ENCODE measurements at places on chromosomes 5 and 9.

DNA sequence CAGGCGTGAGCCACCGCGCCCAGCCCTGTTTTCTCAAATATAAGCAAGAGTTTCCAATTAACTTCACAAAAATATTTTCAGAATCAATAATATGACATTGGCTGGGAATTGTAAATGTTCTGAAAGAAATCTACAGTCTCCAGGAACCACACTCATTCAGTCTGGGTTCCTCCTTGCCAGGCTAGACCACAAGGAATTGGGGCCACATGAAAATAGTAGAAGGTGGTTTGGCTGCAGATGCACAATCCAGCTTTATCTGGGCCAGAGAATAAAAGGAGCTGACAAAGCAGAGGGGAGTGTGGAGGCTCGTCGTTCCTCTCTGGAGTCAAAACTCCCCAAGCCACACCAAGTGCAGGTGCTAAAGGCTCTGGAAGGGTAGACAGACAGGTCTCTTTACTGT, 92.0 kb upstream of the OSMR start:
- DNase-seq = no peak

DNA sequence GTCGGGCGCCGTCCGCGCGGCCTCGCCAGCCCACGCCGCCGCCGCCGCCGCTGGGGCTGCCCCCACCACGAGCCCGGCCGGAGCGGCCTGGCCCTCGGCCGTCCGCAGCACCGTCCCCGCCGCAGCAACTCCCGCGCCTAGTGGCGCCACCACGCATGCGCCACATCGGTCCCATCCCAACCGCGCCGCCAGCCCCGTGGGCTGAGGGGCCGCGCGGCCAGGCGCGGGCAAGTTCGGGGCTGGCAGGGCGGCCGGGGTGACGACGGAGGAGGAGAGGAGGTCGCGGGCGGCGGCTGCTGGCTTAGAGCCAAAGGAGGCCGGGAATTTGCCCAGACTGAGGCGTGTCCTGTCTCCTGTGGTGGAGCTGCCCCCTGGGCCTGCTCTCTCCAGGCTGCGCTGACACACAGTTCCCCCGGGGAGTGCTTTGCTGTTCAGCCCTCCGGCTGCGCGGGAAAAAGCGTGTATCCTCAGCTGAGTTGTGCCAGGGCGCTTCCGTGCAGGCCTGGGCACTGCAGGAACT, at the start of gene TUSC1:
TSS of gene TUSC1 (minus strand) at position 298 of the 520 bp plus-strand sequence. CDS start at position 166, 132 bp downstream.
- peak; percentile 59 for DNase-seq

- DNase-seq = no peak
These were observed 100.3 kb downstream of the PJA2 start for GRCh38 chr5:109309326-109310063.

- no peak for DNase-seq
These were observed 78.4 kb downstream of the SEMA5A start for GRCh38 chr5:9467199-9468059.

- DNase-seq = no peak
These were observed 203.0 kb downstream of the ATPSCKMT start for GRCh38 chr5:10046676-10047075.

GRCh38 chr9:131053896-131054295, 42.4 kb upstream of the AIF1L start:
- no peak for DNase-seq

GRCh38 chr5:1167728-1168709, 33.4 kb upstream of the SLC6A19 start:
- DNase-seq = peak; percentile 92

DNA sequence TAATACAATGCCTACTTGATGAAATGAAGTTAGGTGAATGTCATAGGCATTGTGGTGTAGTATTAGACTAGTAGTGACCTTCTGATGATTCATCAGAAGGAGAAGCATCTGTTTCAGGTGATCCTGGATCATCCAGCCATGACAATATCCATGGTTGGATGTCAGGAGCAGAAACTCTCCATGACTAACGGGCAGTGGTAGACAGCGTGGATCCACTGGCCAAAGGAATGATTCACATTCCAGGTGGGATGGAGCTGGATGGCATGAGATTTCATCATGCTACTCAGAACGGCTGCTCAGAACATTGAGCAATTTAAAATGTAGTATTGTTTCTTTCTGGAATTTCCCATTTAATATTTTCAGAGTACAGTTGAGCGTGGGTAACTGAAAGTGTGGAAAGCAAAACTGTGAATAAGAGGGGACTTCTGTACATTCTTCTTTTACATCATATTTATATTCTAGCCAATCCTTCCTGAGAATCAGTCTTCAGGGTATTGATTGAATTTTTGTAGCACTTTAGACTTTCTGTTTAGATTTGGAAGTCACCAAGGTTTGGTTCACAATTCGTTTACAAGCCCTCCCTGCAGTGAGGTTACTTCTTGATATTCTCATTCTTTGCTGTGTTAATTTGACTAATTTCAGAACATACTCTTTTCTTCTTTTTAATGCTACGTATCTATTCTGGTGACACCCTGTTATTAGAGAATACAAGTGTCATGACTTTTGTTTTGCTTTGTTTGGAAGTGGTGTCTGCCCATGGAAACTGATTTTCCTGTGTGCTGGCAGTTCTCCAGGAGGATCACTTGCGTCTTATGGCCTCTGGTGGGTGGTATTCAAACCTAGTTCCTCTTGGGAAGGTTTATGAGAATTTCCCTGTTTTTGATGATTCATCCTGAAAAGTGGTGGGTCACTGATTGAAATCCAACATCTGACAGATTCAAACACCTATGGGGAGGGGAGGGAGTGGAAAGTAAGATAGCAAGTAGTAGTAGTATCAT, 12.2 kb upstream of the CLINT1 start:
- no peak for DNase-seq

DNA sequence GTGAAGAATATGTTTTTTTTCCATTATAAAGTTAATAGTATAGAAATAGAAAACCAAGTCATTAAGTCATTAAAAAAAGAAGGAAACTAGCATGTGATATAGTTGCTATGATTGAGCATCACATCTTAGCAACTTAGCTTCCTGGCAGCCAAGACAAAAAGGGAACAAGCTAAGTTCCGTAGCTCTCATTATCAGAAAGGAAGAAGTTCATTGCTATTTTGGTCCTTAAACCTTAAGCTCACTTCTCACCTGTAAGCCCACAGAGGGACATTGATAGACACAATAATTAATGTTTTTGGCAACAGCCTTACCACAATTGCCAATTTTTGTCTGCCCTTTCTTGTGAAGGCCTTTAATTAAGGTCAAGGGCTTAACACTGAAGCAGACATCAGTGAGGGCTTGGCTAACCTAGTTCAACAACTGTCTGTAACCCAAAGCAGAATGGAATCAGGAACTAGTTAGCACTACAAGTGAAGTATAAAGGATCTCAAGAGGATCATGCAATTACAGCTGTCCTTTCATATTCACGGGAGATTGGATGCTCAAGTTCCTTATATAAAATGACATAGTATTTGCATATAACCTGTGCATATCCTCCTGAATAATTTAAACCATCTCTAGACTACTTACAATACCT, 24.0 kb upstream of the KLF4 start:
- DNase-seq = no peak

- no peak for DNase-seq
These were observed 54.3 kb downstream of the MEGF10 start for GRCh38 chr5:127344931-127345330.

DNA sequence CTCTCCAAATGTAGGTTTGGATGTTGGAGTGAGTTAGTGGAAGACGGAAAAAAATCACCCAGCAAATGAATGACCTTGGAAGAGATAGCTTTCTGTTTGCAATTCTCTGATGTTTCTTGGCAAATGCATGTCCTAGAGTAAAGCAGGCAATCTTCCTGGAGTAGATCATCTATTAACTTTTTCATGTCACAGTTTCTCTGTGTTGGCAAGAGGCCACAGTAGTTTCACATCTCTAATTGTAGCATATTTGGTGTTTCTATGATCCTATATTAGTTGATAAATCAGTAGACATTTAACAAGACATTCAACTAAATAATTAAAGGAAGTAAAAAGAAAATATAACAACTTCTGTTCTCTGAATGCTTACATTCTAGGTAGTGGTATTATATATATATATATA, 138.2 kb upstream of the MINAR2 start:
- no peak for DNase-seq

GRCh38 chr5:95631991-95632675, 12.2 kb downstream of the GPR150 start:
- DNase-seq = no peak

DNA sequence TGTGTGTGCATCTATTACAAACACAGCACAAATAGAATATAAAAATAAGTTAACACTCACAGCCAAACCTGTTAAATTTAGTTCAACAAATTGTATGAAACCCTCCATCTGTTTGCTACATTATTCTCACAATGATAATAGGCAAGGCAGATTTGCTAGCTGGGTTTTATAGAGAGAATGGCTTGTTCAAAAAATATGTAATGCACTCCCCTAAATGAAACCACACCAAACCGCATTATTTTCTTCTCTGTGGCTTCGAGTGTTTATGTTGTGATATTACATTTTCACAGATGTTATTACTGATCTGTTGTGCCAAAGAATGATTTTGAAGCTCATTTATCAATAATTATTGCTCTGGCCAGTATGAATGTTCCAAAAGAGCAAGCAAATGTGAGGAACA, 92.9 kb downstream of the SPATA31D1 start:
- peak; percentile 11 for DNase-seq

- DNase-seq = no peak
These were observed 15.9 kb upstream of the SLC2A6 start for GRCh38 chr9:133494636-133495326.

DNA sequence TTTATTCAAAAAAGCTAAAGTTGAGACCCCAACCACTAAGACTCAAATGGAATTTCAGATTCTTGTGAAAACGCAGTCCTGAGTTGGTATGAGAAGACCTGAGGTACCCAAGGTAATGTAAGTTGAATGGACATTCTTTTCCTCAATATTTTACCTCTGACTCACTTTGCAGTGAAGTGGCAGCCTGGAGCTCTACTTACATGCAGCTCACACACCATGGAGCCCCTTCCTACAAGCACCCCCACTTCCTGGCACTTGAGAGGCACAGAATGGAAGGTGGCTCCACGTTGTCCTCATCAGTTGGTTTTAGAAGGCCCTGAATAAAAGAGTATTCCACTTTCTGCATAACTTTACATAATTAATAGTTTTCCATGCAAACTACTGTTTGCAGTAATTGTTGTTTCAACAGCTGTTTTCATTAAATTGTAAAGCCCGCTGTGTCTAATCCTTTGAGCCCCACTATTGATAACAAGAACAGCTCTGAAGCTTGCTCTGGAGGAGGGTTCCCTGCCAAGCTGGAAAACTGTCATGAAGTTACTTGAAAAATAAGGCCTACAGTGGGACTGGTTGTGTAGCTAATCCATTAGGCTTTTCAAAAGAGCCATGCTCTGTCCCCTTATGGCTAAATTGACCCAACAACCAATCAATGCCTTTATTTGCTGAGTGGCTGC, 102.2 kb upstream of the SPATA31D4 start:
- no peak for DNase-seq

DNA sequence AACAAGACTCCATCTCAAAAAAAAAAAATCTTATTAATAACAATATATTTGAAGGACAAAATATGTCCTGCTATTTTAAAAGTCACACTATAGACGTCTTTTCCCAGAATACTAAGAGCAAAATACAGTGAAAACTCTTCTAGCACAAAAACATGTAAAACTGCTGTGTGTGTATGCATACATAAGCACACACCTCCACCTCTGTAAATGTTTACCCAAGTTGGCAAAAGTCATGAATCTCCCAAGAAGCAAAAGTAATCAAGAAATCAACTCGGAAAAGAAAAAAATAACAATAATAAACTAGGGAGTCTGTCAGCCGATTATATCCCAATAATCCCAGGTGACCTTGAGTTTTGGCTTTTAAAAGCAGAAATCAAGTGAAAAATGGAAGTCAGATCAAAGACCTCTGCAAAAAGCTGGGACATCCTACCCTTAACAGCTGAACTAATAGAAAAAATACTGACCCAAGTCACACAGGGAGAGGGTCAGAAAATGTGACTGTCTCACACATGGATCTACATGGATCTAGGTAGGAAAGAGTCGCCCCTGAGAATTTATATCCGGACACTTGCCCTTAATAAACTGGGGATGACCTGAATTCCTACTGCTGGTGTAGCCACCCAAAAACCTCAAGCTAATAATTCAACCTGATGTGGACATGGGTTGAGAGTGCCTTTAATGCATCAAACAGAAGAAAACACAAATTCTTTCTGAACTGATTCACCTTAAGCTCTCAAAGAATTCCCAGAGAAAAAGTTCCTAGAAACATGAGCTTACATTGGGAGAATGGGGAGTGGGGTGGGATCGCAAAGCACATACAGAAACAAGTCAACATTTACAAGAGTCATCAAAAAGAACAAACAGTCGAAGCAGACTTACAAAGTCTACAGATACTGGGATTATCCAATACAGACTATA, 29.9 kb downstream of the LPAR1 start:
- DNase-seq = no peak

- DNase-seq = no peak
These were observed 106.7 kb upstream of the PHYKPL start for GRCh38 chr5:178339272-178339671.

- DNase-seq = peak; percentile 95
These were observed 66.9 kb upstream of the DNAH5 start for GRCh38 chr5:14011089-14012020.

- no peak for DNase-seq
These were observed 41.8 kb downstream of the APC start for GRCh38 chr5:112779531-112779930.

GRCh38 chr5:121164632-121165031, 687.0 kb upstream of the FTMT start:
- DNase-seq = no peak

- DNase-seq = peak; percentile 37
These were observed 1.9 kb downstream of the FBXO10 start for GRCh38 chr9:37574241-37574721.

GRCh38 chr9:33186457-33187168, 19.5 kb upstream of the B4GALT1 start:
- DNase-seq = no peak

GRCh38 chr5:134878403-134878802, 4.2 kb downstream of the TXNDC15 start:
- no peak for DNase-seq

DNA sequence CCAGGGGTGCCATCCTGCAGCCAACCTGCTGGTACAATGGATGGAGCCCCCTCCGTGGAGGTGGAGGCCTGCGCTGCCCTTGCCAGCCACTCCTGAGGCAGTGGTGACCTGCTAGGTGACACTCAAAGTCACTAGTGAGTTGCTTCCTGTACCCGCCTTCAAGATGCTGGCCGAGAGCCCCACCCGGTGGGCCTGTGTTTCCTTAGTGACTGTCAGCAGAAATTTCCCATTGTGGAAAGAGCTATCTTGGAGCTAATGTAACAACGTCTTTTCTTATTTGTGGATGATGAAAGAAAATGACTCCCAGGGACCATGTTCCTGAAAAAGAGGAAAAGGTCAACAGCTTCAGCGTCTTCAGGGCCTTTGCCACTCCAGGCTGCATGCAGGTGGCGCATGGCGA, 117.0 kb upstream of the BOD1 start:
- no peak for DNase-seq

DNA sequence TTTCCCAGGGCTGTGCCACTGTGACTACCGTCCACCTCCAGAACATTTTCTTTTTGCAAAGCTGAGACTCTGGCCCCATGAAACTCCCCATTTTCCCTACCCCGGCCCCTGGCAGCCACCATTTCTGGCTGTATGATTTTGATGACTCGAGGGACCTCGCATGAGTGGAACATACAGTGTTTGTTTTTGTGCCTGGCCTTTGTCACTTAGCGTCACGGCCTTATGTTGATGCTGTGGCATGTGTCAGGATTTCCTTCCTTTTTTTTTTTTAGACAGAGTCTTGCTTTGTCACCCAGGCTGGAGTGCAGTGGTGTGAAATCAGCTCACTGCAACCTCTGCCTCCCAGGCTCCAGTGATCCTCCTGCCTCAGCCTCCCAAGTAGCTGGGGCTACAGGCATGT, 42.7 kb downstream of the ASS1 start:
- no peak for DNase-seq

Data from spinal cord (tissue), 10 donors.